A549 treated with dexamethasone at 1 μM for 4 hours (cell line): ENCODE measurements at places on chromosomes 5 and 9. TPM values are rescaled to one million over a fixed set of nuclear protein-coding genes. Genes with fewer than 3 reads are reported as not detected.

POU5F2 gene
- total RNA-seq = 0.01 to 0.02 TPM (median 0.01 TPM) in 3 of 5 replicates, not detected in the others

FGD3 gene
- total RNA-seq = 0.15 to 0.21 TPM (median 0.15 TPM) in 5 replicates

SPAG8 gene
- 0.24 to 0.51 TPM (median 0.34 TPM) in 5 replicates for total RNA-seq

ABLIM3 gene
- 16.8 to 25.1 TPM (median 21.0 TPM) in 5 replicates for total RNA-seq

MYMK gene
- total RNA-seq = not detected in 5 replicates

HBEGF gene
- 5.5 to 6.7 TPM (median 5.7 TPM) in 5 replicates for total RNA-seq

THBS4 gene
- 0.09 to 0.33 TPM (median 0.21 TPM) in 4 of 5 replicates, not detected in the other for total RNA-seq

ENTPD2 gene
- 3.1 to 6.4 TPM (median 5.4 TPM) in 5 replicates for total RNA-seq

SARDH gene
- 0.04 to 0.19 TPM (median 0.12 TPM) in 5 replicates for total RNA-seq

LRRC70 gene
- 0.06 to 0.40 TPM (median 0.30 TPM) in 5 replicates for total RNA-seq

DAB2 gene
- 6.8 to 9.3 TPM (median 7.1 TPM) in 5 replicates for total RNA-seq

NR5A1 gene
- total RNA-seq = 0.11 to 0.21 TPM (median 0.12 TPM) in 4 of 5 replicates, not detected in the other

ITGA2 gene
- total RNA-seq = 8.5 to 13.9 TPM (median 11.3 TPM) in 5 replicates

FOXI1 gene
- not detected in 5 replicates for total RNA-seq

PCDHGA5 gene
- 0.09 to 0.21 TPM (median 0.15 TPM) in 5 replicates for total RNA-seq

HAVCR1 gene
- 32.7 to 54.7 TPM (median 44.8 TPM) in 5 replicates for total RNA-seq
